ENCODE measurements at places on chromosomes 2 and 18.

DNA sequence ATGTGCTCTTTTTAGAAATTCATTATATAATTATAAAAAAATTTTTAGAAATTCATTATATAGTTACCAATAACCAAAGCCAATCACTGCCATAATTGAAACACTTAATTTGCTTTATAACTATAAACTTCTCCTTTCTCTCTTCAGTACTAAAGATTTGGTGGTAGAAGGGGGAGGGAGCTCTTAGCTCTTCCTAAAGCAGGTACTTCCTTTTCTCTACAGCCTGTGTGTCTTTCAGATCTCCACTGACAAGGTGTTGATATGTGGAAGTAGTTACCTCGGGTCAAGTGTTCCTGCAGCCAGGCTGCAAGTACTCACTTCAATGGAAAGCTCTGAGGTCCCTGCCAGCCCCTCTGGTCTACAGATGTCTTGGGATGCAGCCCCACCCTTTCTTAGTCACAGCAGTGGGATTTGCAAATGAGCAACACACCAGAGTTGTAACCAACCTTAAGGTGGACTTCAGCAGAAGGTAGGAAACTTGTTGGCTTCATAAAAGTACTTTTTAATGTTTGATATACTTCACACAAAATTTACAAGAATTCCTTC lies 690.0 kb downstream of the ARHGAP15 start:
- no peak for DNase-seq

DNA sequence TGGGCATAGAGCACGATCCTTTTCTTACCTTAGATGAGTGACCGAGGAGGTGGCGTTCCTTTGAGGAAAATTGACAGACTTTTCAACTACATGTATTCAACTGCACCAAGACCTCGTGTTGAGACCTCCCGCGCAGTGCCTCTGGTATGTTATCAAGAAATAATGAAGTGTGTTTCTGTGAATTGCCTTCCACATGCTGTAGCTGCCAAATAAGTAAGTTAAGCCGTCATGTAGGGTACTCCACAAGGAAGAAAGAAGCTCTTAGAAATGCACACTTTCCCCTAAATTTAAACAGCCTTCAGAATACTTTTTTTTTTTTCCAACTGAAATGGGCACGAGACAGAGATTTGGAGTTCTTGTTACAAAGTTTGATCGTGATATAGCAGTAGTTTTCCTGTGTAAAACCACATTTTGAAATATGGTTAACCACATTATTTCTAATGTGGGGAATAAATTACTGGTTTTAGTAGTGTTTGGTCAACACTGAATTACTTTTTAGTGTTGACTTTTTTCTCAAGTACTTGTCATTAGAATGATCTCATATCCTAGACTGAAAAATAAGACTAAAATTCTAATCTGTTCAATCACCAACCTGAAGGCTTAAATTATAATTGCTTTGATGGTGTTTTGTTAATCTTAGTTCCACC lies 30.5 kb downstream of the PDK1 start:
- DNase-seq = no peak

- DNase-seq = no peak
Measured at GRCh38 chr2:170878505-170878904, 50.5 kb upstream of the GORASP2 start.

DNA sequence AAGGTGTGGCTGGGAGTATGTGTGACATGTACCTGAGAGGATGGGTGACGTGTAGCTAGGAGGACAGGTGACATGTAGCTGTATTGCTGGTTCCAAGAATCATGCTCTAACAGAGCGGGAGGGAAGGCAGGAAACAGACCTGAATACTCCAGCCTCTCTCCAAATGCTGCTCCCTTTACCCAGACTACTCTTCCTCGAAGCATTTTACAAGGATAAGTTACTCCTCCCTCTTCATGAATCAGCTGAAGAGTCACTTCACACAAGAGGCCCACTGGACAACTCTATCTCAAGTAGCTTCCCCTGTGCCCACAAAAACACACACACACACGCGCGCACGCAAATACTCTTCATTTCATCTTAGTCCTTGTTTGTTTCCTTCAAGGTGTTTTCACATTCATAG lies 52.6 kb upstream of the KIDINS220 start:
- no peak for DNase-seq

DNA sequence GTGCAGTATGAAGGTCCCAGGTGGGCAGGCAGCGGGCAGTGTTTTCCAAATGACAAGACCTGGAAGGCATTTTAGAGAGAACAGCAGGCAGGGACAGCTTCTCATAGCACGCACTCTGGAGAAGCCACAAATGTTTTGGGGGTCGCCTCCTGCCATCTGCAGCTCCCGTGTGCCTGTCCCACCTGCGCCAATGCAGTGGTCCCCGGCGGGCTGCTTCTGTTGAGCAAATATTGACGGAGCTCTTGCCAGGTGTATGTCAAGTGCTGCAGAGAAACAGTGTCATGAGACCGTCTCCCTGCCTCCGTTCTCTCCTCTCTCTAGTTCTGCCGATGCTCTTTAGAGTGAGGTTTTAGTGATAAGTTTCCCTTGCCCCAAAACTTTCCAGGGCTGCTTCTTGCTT lies 174.8 kb downstream of the LDLRAD4 start:
- no peak for DNase-seq

DNA sequence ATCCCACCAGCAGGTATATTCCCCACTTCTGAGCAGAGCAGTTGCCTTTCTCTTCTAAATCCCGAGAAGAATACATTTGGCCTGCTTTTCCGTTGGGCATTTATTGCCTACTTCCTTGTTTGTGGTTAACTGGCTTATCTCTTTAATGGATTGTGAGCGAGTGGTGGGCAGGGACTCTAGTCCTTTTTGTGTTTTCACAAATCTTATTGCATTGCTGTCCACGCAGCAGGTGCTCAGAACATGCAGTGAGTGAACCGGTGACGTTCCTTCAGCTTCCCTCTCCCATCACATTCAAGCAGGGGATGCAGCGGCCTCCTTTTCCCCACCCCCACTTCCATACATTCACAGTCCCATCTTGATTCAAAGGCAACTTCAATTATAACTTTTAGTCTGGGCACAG lies 28.9 kb upstream of the GAREM2 start:
- no peak for DNase-seq

- DNase-seq = no peak
Measured at GRCh38 chr2:111984213-111984604, 70.9 kb upstream of the TMEM87B start.
